Left colon (tissue), 2 donors: ENCODE measurements at places on chromosomes 7 and 10. TPM values are rescaled to one million over a fixed set of nuclear protein-coding genes. Genes with fewer than 3 reads are reported as not detected.

- DNase-seq: no peak
Measured at GRCh38 chr7:69728304-69728703, 130.0 kb downstream of the AUTS2 start.

DNA sequence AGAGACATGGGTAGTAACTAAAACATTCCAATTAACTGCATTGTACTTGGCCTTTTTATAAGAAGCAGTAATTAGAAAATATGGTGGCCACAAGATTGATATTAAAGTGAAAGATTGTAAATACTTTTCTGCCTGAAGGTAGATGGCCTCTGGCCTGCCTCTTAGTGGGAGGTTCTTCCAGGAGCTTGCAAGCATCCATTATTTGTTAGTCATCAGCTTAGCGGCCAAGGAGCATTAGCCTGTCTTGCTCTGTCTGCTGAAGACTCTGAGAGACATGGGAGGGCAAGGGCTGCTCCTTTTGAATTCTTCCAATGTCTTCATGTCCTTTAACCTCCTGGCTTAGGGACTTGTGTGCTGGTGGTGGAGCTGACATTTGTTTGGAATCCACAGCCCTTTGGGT, 80.4 kb downstream of the TCF7L2 start:
- DNase-seq: no peak

The SPDYE18 gene
- 0.46 TPM for total RNA-seq

DNA sequence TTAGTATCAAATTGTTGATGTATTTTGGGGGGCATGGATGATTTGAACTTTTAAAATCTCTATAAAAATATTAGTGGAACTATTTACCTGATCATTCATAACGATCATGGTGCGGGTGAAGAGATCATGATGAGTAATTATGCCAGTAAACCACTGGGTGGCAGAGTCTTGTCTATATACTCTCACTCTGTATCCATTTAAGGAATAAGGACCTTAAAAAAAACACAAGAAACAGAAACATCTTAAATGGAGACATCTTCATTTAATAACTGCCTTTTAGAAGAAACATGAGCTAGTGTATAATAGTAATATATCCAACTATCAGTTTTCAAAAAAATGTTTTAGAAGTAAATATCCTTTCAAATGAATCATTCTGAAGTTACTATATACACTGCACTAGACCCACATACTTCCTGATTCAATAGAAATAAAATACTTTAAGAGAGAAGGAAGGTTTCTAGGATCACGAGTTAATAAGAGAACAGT, 84.0 kb downstream of the NRBF2 start:
- DNase-seq: no peak

The HKDC1 gene
- 37.8 TPM for total RNA-seq

The GPER1 gene
- total RNA-seq: 7.2 TPM

- no peak for DNase-seq
Measured at GRCh38 chr7:148838905-148839304, 45.2 kb downstream of the EZH2 start.

DNA sequence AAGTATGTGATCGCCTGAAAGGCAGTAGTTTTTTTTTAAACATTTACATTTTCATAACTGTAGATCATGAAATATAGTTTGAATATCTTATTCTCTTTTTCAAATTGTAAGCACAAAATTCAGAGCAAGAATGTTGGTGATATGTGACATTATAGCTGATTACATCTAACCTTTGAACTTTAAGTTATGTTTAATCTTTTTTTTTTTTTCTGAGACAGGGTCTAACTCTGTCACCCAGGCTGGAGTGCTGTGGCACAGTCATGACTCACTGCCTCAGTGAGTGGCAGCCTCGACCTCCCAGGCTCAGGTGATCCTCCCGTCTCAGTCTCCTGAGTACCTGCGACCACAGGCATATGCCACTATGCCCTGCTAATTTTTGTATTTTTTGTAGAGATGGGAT, 278.7 kb upstream of the NEBL start:
- no peak for DNase-seq

GRCh38 chr10:97072851-97073665, 112.7 kb downstream of the SLIT1 start:
- DNase-seq: peak; percentile 51

GRCh38 chr10:4456279-4456678, 369.7 kb upstream of the AKR1E2 start:
- DNase-seq: no peak

The FANK1 gene
- 7.1 TPM for total RNA-seq

GRCh38 chr10:119575506-119575905, 21.3 kb downstream of the TIAL1 start:
- DNase-seq: no peak

GRCh38 chr10:21057989-21058388, 160.9 kb upstream of the NEBL start:
- no peak for DNase-seq

GRCh38 chr10:26839966-26840627, 20.7 kb downstream of the ABI1 start:
- DNase-seq: no peak

- no peak for DNase-seq
Measured at GRCh38 chr7:26331789-26332188, 40.1 kb downstream of the SNX10 start.

The LIPK gene
- not detected for total RNA-seq

DNA sequence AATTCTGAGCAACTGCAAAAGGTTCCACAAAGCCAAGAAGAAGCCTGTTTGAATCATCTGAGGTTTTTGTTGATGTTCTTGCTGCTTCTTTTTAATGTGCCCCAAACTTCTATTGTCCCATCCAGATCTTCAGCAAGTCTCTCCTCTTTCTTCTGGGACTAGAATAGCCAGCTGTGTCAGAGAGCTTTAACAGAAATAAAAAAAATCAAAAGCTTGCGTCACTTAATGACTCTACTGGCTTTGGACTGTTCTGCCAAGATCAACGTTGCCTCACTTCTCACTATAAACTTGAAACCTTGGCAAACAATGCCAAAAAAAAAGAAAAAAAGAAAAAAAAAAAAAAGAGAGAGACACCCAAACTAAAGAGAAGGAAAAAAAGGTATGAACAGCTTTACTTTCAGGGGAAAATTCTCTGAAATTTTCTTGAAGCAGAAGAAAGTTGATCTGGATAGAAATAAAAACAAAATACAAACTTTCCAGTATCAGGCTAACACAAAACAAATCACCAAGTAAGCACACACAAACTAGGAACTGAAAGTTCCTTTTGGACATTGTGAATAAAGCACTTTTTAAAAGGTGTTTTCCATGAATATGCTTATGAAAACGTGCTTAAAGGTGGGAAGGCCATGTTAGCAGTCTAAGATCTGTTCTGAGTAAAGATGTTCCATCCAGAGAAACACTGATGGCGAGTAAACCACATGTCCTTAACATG, 14.8 kb downstream of the USP54 start:
- no peak for DNase-seq

DNA sequence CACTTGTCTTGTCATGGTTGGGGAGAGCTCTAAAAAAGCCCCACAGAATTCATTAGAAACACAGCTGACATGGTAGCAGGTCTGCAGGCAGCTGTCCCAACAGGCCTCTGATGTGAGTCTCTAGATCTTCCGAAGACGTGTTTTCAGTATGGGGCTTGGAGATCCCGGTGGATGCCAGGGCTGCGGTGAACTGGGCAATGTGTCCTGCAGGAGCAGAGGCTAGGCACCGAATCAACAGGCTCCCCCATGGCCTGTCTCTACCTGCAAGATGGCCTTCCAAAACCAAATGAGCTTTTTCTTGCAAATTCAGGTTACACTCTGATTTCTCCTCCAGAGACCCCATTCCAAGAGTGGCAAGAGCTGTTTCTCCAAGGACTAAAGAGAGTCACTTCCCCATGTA, 2.9 kb downstream of the CPXM2 start:
- no peak for DNase-seq

DNA sequence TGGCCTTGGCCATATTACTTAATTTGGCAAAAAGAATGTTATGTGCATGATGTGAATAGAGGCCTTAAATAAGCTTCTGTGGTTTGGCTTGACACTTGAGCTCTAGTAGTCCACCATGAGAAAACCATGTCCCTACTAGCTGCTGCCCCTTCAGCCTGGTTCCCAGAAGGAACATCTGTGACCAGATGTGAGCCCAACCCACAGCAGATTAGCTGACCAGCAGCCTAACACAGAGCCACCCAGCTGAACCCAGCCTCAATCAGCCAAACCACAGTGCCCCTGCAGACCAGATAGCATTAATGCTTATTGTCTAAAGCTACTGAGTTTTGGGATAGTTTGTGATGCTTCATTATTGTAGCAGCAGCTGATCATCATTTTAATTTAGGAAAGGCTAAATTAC, 16.6 kb downstream of the JAZF1 start:
- no peak for DNase-seq

- DNase-seq: no peak
Measured at GRCh38 chr7:25988640-25989039, 163.4 kb upstream of the NFE2L3 start.

- no peak for DNase-seq
Measured at GRCh38 chr10:24027107-24027506, 181.8 kb upstream of the KIAA1217 start.

DNA sequence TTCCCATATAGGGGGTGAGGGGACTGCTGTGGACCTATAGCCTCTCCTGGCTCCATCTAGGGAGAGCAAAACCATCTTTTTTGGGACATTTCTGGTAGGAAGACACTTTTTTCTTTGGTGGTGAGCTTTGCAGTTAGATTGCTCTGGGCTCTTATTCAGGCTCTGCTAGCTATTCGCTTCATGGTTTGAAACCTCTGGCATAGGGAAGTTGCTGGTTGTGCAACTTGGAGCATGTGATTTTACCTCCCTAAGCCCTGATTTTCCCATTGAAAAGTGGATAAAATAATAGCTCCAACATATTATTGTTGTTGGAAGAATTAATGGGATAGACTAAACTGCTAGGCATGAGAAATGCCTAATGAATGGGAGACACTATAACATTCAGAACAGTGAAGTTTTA, 69.6 kb downstream of the CYP26A1 start:
- no peak for DNase-seq

DNA sequence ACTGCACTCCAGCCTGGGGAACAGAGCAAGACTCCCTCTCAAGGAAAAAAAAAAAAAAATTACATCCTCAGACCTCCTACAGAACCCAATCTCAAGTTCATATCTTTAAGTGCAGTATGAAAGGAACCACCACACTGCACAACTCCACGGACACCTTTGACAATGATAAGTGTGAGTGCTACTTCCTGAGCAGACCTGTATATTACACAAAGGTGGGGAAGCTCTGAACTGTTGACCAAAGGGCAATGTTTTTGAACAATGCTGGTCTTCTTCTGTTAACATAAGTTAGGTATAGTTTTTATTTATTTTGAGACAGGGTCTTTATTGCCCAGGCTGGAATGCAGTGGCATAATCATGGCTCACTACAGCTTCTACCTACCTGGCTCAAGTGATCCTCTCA, 54.1 kb upstream of the RNF148 start:
- DNase-seq: no peak

The SLC29A3 gene
- total RNA-seq: 6.7 TPM

The FAM131B gene
- total RNA-seq: 3.4 TPM

DNA sequence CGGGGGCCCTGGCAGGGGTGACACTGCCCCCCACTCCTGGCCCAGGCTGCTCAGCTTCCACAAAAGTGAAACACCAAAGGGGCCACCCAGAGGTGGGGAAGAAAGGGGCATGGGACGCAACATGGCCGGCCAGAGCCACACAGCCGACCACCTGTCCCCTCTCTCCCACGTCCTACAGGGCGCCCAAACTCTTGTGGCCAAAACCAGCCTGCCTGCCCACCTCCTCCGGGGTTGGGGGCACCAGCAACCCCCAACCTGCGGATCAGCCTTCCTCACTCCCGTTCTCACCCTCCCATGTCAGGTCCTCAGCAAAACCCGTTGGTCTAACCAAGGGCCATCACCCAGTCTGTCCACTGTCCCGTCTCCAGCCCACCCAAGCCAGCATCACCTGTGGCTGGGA, 79.5 kb upstream of the DNAAF5 start:
- no peak for DNase-seq

The CALML3 gene
- total RNA-seq: 0.09 TPM

The CHST15 gene
- total RNA-seq: 2.7 TPM

The ZNF32 gene
- total RNA-seq: 18.1 TPM

- no peak for DNase-seq
Measured at GRCh38 chr10:95661818-95662217, 5.3 kb upstream of the ALDH18A1 start.
